ENCODE measurements at places on chromosomes 1 and 21. TPM values are rescaled to one million over a fixed set of nuclear protein-coding genes. Genes with fewer than 3 reads are reported as not detected.

GRCh38 chr1:25484096-25484495 is 53.4 kb downstream of the MACO1 start:
- peaks cover 7% of the 10 kb centered on the region for H3K4me1 ChIP-seq
- H3K4me3 ChIP-seq, result no peak overlapping the region
- H3K27ac ChIP-seq, result no peak overlapping the region
- no peak for DNase-seq
- no peaks in the 10 kb centered on the region for H3K27me3 ChIP-seq

- no peak for DNase-seq
- H3K36me3 ChIP-seq, result no peaks in the 10 kb centered on the region
- no peak overlapping the region for H3K27ac ChIP-seq
- H3K4me3 ChIP-seq, result no peak overlapping the region
- no peaks in the 10 kb centered on the region for H3K27me3 ChIP-seq
- no peaks in the 10 kb centered on the region for H3K4me1 ChIP-seq
Observed at GRCh38 chr1:15028616-15029015, 124.9 kb upstream of the TMEM51 start.

RHBG gene
- total RNA-seq, result not detected

CYYR1 gene
- total RNA-seq, result not detected

SLAMF6 gene
- 56.4 TPM for total RNA-seq

GRCh38 chr1:60133848-60134247 is 60.3 kb upstream of the C1orf87 start:
- H3K27me3 ChIP-seq, result no peaks in the 10 kb centered on the region
- H3K4me3 ChIP-seq, result no peak overlapping the region

TMEM82 gene
- total RNA-seq, result not detected

DNA sequence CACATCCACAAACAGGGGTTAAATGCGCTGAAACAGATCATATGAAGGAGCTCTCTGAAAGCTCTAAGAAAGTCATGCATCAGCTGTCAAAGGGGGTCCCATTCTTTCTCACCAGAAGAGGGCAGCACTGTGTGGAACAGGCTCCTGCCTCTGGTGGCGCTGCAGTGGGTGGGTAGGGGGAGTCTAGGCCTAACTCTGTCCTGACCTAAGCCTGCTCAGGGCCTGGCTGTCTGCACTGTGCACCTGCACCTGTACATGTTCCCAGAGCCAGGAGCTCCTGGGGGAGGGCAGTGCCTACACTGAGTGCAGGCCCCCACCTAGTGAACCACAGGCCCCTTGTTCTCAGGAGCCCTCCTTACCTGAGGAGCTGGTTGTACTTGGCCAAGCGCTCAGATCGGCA is 16.0 kb downstream of the ENO1 start:
- peaks cover 85% of the 10 kb centered on the region for H3K36me3 ChIP-seq
- no peak overlapping the region for H3K27ac ChIP-seq
- no peaks in the 10 kb centered on the region for H3K27me3 ChIP-seq
- no peak overlapping the region for H3K4me3 ChIP-seq
- peaks cover 10% of the 10 kb centered on the region for H3K4me1 ChIP-seq

BCAS2 gene
- total RNA-seq, result 33.9 TPM

FCRL2 gene
- not detected for total RNA-seq

Measured in CD4-positive, alpha-beta memory T cell (primary cell).